ENCODE measurements at places on chromosomes 13 and 19.

DNA sequence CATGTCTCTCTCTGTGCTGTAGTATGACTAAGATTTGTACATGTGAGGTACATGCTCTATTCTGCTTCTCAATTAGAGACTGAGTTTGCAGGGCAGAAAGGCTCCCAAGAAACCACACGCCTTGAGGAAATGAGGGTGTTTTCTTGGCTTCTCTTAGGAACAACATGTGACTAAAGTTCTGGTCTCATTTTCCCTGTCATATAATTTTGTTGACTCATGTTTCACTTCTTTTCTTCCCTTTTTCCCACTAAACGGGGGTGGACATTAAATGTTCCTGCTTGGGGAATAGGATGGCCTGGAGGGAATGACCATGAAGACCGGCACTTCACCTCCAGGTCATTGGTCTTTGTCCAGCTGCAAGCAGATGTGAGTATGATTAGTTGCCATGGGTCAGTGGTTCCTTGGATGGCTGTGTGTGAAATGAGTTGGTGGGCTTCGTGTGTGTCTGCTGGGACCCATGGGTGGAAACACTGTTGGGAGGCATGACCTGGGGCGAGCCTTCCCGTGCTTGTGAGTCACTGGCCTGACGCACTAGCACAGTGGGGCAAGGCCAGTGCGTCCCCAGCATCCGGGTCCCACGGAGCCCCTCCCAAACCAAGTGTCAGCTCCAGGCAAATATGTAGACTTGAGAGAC lies 56.6 kb downstream of the COL4A1 start:
- no peak for DNase-seq

DNA sequence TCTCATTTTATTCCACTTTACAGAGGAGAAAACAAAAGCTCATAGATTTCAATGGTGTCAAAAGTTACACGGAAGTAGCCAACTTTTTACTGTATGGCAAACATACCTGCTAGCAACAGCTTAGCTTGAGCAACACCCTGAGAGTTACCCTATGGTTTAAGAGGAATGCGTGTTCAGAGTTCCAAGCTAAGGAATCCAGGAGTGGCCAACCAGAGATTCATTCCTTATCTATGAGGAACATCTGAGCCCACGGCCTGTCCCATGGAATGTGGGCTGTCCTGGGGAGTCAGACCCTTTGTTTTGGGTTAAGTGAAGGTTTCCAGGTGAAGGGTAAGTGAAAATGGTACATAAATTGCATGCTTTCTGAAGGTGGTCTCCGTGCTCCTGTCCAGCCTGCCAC lies 67.5 kb downstream of the STARD13 start:
- DNase-seq, result no peak

- DNase-seq, result no peak
These were observed 138.1 kb upstream of the KL start for GRCh38 chr13:32878163-32878562.

GRCh38 chr13:51906581-51906980 lies 44.8 kb downstream of the CCDC70 start:
- no peak for DNase-seq

- DNase-seq, result no peak
These were observed 365.0 kb upstream of the NBEA start for GRCh38 chr13:34577051-34577450.

- DNase-seq, result no peak
These were observed 15.3 kb downstream of the TTYH1 start for GRCh38 chr19:54430306-54431254.

- no peak for DNase-seq
These were observed 619 bp downstream of the MED16 start for GRCh38 chr19:892243-892893.

Measured in stimulated activated CD4-positive, alpha-beta T cell treated with anti-CD3 and anti-CD28 coated beads, Interleukin-4, amount 100 ng/mL, for 48 hours (primary cell).